NCI-H1092 (cell line): ENCODE measurements at places on chromosomes 4 and X.

DNA sequence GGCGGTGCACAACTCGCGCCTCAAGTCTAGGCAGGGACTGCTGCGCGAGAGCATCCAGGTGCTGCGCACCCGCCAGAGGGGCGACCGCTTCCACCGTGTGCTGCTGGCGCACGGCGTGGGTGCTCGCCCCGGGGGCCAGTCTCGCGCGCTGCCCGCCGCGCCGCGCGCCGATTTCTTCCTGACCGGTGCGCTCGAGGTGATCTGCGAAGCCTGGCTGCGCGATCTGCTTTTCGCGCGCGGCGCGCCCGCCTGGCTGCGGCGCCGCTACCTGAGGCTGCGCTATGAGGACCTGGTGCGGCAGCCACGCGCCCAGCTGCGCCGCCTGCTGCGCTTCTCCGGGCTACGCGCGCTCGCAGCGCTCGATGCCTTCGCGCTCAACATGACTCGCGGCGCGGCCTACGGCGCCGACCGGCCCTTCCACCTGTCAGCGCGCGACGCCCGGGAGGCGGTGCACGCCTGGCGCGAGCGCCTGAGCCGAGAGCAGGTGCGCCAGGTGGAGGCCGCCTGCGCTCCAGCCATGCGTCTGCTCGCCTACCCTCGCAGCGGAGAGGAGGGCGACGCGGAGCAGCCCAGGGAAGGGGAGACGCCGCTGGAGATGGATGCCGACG, 1.3 kb downstream of the CHST7 start:
- DNase-seq: peak; percentile 18

GRCh38 chr4:1309261-1310010, 19.7 kb downstream of the MAEA start:
- DNase-seq: no peak

DNA sequence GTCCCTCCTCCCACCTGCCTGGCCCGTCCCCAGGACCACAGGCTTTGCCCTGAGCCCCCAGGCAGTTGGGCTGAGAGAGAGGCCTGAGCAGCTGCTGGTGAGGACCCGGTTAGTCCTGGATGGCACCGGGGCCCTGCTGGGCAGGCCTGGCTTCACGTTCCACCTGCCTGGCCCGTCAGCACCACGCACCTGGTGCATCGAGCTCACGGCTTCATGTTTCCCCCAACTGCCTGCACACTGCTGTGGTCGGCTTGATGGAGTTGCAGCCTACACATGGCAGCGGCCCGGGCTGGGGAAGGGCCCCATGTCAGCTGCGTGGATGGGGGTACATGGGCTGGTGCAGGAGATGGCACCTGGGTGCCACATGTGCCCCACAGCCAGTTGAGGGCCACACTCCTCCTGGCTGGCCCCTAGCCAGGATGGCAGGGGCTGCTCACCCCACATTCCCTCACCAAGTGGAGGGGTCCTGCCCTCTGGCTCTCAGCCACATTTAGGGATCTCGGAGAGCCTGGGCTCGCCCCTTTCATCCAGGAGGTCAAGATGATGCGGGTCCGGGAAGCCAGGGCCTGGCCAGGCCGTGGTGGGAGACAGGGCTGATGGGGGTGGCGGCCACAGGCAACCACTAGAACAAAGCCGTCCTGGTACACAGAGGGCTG, 28.5 kb downstream of the NKX1-1 start:
- DNase-seq: no peak

DNA sequence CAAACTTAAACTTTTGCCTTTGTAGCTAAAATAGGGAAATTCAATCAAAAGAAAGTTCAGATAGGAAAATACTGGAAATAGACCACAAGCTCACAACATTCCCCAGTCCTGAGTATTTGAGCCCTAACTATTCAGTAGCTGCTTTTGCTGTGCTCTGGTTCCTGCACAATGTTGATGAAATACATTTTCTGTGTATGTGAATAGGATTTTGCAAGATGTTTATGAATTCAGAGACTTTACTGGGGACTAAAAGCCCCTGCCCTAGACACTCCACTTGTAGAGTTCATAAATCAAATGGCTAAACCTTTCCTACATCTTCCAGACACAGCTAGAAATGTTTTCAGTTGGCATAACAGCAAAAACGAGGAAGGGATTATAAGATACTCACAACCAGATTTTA, 105.9 kb downstream of the FBXO8 start:
- no peak for DNase-seq

DNA sequence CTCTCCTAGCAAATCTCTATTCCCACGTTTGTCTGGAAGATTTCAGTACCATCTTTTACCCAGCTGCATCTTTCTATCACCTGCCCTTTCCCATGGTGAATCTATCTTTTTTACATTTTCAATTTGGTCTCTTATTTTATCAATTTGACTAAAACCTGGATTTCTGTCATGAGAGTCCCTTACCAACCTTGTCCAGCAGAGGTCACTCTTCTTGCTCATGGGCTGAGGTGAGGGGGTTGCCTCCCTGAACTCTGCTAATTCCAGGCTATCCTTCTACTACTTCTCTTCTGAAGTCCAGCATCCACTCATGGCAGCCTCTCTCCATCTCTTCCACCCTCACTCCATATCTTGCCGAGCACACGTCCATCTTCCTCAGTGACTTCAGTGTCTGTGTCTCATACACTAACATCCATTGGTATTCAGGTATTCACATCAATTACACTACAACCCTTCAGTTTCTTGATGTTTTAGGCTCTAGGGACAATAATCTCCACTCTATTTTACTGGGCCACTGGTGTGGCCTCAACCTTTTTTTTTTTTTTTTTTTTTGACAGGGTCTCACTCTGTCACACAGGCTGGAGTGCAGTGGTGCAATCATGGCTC, 17.8 kb upstream of the ZNF827 start:
- peak; percentile 5 for DNase-seq

DNA sequence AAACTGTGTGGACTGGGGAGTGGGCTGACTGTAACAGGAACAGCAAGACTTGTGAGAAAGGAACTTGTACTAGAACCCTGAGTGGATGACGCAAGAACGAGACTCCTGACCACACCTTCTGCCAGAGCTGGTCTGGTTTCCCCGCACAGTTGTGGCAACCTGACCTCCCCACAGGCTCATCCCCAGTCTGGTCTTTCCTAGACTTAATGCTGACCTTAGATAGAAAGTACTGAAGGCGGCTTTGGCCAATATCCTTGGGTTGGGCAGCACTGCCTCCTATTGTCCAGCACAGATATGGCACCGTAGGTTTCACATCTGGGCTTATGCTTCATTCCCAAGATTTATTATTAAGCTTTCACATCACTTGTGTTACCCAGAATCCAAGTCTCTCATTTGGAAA, 137.8 kb upstream of the FRG1 start:
- DNase-seq: no peak

GRCh38 chrX:37763400-37763799, 16.5 kb upstream of the CYBB start:
- no peak for DNase-seq

- no peak for DNase-seq
Measured at GRCh38 chr4:75909405-75909804, 7.2 kb upstream of the PPEF2 start.

DNA sequence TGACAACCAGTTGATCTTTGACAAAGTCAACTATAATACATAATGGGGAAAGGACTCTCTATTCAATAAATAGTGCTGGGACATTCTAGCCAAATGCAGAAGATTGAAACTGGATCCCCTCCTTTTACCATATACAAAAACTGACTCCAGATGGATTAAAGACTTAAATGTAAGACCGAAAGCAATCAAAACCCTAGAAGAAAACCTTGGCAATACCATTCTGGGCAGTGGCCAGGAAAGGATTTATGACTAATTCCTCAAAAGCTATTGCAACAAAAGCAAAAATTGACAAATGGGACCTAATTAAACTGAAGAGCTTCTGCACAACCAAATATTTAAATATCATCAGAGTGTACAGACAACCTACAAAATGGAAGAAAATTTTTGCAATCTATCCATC, 185.1 kb downstream of the NPNT start:
- no peak for DNase-seq

GRCh38 chrX:15416133-15416993, 32.1 kb upstream of the VEGFD start:
- DNase-seq: no peak

- DNase-seq: no peak
Measured at GRCh38 chr4:38930707-38931106, 63.1 kb downstream of the FAM114A1 start.

- DNase-seq: no peak
Measured at GRCh38 chr4:73741031-73741749, 821 bp downstream of the CXCL8 start.

GRCh38 chr4:40995850-40996249, 218.5 kb downstream of the APBB2 start:
- peak; percentile 26 for DNase-seq

DNA sequence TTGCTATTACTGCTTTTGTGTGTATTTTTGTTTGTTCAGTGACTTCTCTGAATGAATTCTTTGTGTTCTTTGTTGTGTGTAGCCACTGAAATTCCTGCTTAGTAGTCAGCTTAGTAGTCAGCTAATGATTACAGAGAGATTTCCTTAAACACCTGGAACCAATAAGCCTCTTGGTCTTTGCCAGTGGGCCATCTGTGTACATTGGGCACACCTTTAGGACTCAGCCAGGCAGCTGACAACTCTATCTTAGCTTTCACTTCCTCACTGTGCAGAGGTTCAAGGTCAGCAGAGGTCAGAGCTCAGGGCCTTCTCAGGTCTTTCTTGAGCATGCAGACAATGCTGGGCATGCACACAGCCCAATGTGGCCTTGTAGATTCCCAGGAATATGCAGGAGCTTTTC, 59.3 kb downstream of the RWDD4 start:
- no peak for DNase-seq

GRCh38 chrX:283115-283845, 2.1 kb downstream of the PLCXD1 start:
- no peak for DNase-seq
